ENCODE measurements at places on chromosomes 11 and 22. TPM values are rescaled to one million over a fixed set of nuclear protein-coding genes. Genes with fewer than 3 reads are reported as not detected.

GRCh38 chr11:121930004-121930965 is 185.7 kb downstream of the BLID start:
- DNase-seq, result peak; percentile 91

GRCh38 chr11:63001456-63001855 is 14.2 kb downstream of the SLC22A8 start:
- no peak for DNase-seq

DNA sequence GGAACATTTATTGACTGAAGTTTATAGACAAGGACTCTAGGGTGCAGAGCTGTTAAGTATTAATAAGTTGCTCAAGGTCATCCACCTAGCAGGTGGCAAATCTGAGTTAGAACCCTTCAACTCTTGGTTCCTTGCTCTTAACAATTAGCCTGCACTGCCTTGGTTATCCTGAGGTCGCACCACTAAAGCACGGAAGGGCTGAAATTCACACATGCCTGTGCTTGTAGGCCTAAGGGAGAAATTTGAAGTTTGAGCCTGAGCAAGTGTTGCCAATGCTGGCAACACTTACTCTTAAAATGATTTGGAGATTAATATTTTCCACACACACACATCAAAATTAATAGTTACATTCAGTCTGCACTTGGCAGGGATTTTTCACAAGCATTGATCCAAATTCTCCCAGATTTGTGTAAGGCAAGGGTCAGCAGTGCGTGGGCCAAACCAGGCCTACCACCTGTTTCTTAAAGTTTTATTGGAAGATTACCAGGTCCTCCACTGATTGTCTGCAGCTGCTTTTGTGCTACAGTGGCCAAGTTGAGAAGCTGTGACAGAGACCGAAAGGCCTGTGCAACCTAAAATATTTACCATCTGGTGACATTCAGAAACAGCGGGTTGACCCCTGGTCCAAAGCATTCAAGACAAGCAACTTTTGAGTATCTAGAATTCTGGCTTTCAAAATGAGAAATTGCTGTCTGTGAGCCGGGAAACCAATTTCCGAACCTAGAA is 16.3 kb downstream of the APOL5 start:
- no peak for DNase-seq

DNA sequence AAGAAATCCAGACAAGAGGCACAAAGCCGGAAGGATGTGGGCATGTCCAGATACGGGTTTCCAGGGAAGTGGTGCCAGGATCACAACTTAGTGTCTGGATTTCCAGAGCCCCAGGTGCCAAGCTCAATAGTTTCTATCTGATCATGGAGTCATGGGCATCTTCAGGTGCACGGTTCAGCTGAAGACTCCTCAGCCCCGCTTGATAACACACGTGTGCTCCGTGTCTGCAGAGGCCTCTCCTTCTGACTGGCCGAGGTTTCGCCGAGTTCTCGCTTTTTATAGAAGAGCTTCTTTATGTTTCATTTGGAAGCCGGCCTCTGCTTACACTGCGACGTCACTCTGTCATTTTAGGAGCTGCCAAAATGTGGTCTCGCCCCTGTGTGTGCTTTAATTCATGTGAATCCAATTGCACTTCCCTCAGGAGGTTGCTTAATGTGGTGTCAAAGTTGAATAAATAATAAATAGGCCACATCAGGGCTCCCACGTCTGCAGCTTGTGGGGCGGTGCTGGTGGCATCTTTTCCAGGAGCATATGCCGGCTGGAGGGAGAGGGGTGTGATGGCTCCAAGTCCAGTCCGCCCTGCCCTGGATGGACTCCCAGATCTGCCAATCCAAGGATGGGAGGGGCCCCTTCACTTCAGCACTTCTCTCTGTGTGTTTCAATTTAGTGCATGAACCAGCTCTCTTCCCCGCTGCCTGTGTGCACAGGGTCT is 1410.8 kb downstream of the TBC1D22A start:
- DNase-seq, result no peak

Gene ACAT1
- polyA plus RNA-seq, result 101 TPM

Gene EFCAB6
- polyA plus RNA-seq, result 6.0 TPM

Gene CASP5
- not detected for polyA plus RNA-seq

Gene OR51B5
- polyA plus RNA-seq, result 0.32 TPM

Gene C1QTNF4
- polyA plus RNA-seq, result 14.3 TPM

Gene FXYD2
- 530 TPM for polyA plus RNA-seq

Gene NAALAD2
- 28.6 TPM for polyA plus RNA-seq

All from renal pelvis (tissue), 12 donors.